Fibroblast of villous mesenchyme (primary cell): ENCODE measurements at places on chromosomes 7 and 10. TPM values are rescaled to one million over a fixed set of nuclear protein-coding genes. Genes with fewer than 3 reads are reported as not detected.

Gene GPR158
- total RNA-seq, result 0.43 and 0.97 TPM in 2 replicates

GRCh38 chr7:157268540-157268939 lies 68.3 kb upstream of the DNAJB6 start:
- no peak for DNase-seq

- DNase-seq, result no peak
Observed at GRCh38 chr7:69845721-69846495, 247.6 kb downstream of the AUTS2 start.

DNA sequence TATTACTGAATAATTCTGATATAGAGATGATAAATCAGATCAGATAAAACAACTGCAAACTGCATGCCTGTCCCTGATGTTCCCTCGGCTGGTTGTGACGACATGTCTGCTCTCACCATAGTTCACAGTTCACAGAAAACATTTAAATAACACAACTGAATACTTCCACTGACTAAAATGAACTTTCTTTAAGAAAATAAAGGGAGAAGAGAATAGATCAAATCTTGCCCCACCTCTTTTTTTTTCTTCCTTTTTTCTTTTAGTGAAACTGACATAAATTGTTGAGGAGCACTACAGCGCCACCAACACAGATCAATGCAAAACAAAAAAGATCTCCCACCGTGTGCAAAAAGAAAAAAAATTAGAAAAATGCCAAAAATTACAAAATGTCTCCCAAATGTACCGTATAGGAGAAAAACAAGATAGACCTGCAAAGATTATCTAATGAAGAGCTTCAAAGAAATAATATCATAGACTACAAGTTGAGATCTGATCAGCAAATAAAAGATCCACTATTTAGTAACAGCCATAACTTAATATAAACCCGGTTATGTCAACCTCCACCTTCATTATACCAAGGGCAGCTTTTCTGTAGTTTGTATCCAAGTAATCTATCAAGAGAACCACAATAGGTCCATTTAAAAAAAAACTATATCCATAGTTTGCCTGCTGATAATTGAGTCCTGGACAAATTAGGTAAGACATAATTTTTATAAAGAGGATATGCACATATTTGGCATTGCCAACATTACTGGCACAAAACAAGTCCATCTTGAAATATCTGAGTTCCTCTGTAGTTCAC lies 30.7 kb upstream of the EPC1 start:
- DNase-seq, result peak; percentile 52

- DNase-seq, result no peak
Observed at GRCh38 chr7:45143616-45144015, 14.0 kb upstream of the RAMP3 start.

GRCh38 chr10:114322344-114322743 lies 82.0 kb downstream of the AFAP1L2 start:
- DNase-seq, result peak; percentile 86

DNA sequence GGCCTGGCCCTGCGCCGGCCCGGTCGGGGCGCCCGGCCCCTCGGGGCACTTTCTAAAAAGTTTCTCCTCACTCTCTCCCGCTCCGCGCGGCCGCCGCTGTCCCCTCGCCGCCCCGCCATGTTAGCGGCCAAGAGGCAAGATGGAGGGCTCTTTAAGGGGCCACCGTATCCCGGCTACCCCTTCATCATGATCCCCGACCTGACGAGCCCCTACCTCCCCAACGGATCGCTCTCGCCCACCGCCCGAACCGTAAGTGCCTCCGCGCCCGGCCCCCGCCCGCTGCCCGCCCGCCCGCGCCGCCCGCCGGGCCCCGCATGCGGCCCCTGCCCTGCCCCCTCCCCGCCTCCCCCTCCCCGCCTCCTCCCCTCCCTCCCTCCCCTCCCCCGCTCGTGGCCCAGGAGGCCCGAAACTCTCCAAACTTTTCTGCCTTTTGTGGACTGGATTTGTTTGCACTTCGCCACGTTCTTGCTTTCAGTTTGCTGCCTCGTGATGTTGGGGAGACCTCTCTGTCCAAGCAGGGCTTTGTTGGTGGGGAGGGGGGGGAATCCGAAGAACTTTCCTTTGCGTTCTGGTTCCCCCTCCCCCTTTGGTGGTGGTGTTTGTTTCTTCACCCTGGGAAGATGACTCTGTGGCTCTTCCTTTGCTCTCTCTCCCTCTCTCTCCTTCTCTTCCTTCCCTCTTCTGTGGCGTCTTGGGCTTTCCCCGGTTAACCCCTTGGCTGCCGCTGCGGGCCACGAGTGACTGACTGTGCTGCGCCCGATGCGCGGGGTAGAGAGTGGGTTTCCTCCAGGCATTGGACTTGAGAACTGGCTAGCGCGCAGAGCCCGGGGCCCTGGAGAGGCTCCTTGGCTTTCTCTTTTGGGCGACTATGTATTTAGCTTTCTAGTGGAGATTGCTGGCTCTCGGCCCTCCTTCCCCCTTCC lies 1.6 kb downstream of the TCF7L2 start:
- DNase-seq, result peak; percentile 87

Gene MMD2
- not detected in 2 replicates for total RNA-seq

- peak; percentile 36 for DNase-seq
Observed at GRCh38 chr7:7639847-7640220, 718 bp upstream of the UMAD1 start.

DNA sequence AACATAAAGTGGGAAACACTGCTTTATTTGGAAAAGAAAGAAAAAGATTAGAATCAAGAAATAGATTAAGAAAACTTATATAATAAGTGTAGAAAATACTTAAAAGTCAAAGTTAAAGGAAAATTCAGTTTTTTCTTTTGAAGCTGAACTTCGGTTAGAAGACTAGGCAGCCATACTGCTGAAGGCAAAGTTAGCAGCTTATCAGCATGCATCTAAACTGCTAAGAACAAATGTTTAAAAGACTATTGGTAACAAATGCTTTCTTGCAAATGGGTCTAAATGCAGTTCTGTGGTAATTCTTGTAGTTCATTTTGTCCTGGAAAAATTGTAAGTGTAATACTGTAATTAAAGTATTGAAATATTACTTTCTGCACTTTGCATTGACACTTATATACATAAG lies 18.0 kb downstream of the MIOS start:
- DNase-seq, result no peak

GRCh38 chr7:47266131-47266706 lies 315.7 kb downstream of the TNS3 start:
- peak; percentile 77 for DNase-seq

Gene GPRIN2
- not detected in 2 replicates for total RNA-seq

DNA sequence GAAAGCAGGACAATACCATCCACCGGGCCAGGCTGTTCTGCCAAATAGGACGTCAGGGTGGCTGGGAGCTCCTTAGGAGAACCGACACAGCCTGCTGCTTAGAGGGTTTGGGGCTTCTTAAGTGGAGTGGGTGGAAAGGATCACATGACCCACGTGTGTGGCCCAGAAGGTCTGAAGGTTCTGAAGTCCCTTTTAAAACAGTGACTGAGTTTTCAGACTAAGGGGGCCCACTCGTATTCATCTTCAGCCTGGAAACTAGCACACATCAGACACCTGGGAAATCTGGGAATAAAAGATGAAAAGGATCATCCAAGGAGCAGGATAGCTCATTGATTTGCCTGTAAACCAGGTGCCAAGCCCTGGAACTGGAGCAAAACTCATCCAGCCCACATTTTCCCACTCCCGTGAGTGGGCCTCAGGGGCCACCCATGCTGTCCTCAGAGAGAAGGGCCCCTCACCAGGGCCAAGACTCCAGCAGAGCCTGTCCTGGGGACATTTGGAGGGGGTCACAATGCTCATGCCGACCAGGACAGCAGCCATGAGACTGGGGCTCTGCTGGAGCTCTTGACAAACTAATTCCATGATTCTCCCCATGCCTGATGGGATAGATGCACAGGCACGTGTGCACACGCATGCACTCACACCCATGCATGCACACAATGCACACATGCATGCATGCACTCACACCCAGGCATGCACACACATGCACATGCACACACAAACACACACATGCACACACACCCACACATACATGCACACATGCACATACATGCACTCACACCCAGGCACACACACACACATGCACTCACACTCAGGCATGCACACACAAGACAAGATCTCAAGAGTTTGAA lies 168.8 kb upstream of the PPP2R2D start:
- no peak for DNase-seq

DNA sequence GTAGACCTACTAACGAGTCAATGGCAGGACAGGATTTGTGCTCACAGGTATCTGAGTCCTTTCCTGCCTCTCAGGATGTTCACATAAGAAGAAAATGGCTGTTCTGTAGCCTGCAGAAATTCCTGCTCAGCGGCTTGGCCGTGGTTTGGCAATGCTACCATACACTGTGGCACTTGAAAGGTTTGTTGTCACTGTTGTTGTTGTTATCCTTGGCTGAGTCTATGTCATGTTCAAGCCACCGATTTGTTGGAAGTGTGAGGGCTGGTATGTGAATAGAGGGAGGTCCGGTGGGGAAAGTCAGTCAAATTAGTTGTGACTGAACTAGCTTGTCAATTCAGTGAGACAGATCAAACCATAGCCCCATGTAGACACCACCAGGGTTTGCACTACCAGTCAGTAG lies 199.9 kb downstream of the TRIL start:
- DNase-seq, result no peak
